ENCODE measurements at places on chromosomes 11 and 22.
A peak's percentile ranks its signal among the peaks of the same experiment; 100 is the strongest.

DNA sequence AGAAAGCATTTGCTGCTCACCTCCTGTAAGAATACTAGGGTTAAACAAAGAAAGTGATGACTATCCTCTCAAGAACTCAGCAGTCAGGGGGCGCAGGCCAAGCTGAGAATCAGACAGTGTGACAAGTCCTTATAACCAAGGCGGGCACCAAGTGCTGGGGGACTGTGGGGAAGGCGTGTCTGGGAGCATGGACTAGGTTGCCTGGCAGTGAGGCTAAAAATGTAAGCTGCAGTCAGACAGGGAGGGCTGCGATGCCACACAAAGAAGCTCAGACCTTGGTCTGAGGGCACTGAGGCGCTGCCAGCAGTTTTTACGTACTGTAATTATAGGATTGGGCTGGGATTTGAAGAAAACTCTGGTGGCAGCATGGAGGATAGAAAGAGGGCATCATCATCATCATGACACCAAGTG, 73.7 kb downstream of the FLI1 start:
- DNase-seq = no peak

GRCh38 chr22:31062566-31063230, 18.4 kb upstream of the SMTN start:
- DNase-seq = no peak

DNA sequence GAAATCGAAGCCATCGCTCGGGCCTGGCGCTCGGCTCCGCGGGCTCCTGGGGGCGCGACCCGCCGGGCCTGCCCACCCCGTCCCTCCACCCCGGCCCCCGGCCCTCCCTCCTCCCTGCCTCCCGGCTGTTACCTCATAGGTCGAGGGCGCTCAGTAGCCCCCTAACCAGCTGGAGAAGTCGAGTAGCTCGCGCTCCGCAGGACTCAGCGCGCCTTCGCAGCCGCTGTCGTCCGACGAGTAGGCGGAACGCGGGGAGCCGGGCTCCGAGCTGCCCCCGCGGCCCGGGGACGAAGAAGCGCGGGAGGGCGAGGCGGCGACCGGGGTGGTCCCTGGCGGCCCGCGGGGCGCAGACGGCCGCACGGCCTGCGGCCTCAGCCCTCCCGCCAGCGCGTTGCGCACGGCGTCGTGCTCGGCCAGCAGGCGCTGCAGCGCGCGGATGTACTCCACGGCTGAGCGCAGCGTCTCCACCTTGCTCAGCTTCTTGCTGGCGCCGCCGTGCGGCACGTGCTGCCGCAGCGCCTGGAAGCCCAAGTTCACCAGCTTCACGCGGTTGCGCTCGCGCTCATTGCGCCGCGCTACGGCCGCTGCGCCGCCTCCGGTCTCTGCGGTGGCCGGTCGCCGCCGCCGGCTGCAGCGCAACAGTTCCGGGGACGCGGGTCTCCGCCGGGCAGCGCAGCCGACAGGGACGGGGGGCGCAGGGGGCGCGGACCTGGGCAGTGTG, 627 bp downstream of the ASCL2 start:
- DNase-seq = peak; percentile 72

- DNase-seq = no peak
These were observed 80.0 kb downstream of the TP53I11 start for GRCh38 chr11:44870615-44871176.

DNA sequence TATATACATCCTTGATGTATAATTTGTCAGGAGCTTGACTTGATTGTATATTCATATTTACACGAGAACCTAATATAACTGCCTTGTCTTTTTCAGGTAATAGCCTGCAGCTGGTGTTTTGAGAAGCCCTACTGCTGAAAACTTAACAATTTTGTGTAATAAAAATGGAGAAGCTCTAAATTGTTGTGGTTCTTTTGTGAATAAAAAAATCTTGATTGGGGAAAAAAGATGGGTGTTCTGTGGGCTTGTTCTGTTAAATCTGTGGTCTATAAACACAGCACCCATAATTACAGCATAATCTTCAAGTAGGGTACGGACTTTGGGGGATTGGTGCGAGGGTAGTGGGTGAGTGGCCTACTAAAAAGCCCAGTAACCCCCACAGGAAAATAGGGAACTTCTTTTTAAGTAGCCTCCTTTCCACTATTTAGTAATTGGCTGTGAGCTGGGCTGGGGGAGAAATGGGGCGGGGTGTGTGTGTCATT, 7.5 kb downstream of the MALAT1 start:
- peak; percentile 55 for DNase-seq

DNA sequence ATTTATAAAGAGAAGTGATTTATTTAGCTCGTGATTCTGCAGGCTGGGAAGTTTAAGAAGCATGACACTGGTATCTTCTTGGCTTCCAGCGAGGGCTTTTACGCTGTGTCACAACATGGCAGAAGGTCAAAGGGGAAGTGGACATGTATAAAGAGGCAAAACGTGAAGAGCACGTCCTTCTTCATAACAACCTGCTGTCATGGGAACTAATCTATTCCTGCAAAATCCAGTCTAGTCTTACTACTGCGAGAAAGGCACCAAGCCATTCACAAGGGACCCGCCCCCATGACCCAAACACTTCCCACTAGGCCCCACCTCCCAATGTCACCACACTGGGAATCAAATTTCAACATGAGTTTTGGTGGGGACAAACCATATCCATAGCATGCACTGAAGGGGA, 58.3 kb downstream of the AMOTL1 start:
- DNase-seq = no peak

GRCh38 chr22:23555118-23555517, 25.0 kb downstream of the IGLL1 start:
- no peak for DNase-seq

- DNase-seq = no peak
These were observed 104.5 kb downstream of the FAT3 start for GRCh38 chr11:92329137-92329536.

GRCh38 chr11:110072930-110073329, 20.3 kb upstream of the ZC3H12C start:
- DNase-seq = no peak

GRCh38 chr11:130522284-130522961, 74.0 kb downstream of the ADAMTS15 start:
- peak; percentile 96 for DNase-seq

GRCh38 chr22:19636696-19637407, 77.5 kb upstream of the SEPTIN5 start:
- no peak for DNase-seq

- DNase-seq = no peak
These were observed 62.9 kb downstream of the MYEOV start for GRCh38 chr11:69356703-69357457.

GRCh38 chr22:39197578-39197977, 45.1 kb upstream of the CBX7 start:
- no peak for DNase-seq

GRCh38 chr22:28029201-28029948, 110.3 kb upstream of the PITPNB start:
- peak; percentile 80 for DNase-seq

DNA sequence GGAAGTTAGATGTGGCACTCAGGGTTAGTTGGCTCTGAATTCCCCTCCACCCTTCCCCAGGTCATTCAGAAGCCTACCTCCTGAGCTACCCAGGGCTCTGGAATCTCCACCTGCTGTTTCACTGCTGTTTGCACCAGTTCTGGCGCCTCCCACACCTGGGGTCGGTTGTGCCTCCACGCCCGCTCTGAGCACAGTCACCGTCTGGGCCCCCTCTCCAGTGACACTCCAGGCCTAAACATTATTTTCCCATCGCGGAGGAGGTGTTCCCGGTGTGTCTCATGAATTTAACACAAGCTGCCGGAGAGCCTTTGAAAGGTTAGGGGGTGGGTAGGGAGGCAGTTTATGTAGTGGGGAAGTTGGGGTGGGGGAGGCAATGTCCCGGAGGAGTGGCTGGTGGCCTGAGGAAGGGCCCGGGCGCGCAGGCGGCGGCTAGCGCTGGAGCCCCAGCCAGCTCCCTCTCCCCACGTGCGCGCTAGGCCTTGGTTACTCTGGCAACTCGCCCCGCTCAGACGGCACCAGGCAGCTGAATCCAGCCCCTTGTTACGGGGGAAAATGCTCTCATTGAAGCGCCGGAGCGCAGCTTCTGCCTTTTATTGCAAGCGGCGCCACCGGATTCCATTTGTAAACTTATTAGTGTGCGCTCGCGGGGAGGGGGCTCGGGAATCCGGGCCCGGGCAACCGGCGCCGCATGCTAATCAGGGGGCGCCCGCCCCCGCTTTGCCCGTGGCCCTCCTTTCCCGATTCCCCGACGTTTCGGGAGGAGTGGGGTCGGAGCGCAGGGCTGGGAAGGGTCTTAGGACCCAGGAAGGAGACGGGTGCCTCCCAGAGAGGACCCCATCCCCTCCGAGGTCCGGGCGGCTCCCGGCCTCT, 52.4 kb downstream of the GRIK4 start:
- peak; percentile 83 for DNase-seq

GRCh38 chr11:2193099-2193887, 21.7 kb upstream of the TH start:
- no peak for DNase-seq

GRCh38 chr22:30370641-30371230, 13.9 kb downstream of the CCDC157 start:
- no peak for DNase-seq

DNA sequence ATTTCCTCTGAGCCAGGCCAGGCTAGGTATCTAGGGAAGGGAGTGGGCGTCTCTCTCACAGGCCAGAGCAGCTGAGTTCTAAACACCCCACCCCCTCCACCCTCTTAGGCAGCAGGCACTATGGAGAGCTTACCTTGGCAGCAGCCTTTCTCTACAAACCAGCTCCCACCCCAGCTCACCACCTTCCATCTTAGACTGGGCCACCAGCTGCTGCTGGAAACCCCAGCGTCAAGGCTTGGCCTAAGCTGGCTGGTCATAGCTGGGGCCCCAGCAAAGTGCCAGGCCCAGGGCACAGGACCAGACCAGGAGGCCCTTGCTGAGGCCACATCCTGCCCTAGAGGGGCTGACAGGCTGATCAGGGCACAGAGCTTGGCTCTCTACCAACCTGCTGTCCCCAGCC, 20.2 kb downstream of the SLC22A12 start:
- peak; percentile 6 for DNase-seq

- DNase-seq = no peak
These were observed 129.4 kb upstream of the TMEM45B start for GRCh38 chr11:129686269-129686668.

DNA sequence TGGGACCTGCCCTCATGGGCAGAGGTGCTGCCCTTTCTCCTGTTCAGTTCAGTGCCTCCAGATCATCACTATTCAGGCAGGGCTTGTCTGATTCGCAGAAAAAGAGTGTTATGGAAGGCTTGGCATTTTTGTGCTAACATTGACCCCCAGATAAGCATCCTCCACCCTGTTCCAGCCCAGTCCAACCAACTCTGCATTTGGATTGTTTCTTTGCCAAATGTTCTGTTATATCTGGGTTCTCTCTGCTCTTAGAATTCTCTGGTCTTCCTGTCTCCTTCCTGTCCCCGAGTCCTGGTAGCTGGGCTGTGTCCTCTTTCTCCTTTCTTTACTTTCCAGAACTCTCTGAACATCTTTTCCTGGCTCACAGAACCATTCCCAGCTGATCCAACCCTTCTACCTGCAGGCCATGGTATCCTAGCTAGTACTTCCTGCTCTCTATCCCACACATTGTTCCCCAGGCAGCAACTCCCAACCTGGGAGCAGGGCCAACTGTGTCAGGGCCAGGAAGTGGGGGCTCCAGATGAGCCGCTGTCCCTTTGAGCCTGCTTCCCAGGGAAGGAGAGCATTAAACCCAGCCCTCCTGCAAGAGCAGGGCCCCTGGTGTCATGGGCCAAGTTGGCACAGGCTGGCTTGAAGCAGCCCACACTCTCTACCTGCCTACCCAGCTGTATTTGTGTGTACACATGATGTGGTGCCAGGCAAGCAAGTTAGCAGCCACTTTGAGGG, 280.7 kb upstream of the CADM1 start:
- peak; percentile 62 for DNase-seq

DNA sequence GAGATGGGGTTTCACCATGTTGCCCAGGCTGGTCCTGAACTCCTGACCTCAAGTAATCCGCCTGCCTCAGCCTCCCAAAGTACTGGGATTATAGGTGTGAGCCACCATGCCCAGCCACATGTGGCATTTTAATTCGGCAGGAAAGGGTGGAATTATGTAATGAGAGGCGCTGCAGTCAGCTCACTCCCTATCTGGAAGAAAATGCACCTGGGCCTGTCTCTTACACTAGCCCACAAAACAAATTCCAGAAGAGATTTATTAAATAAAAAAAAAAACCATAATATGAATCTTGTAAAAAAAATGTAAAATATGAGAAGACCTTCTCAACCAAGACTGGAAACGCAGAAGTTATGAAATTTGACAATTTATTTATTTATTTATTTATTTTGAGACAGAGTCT, 8.2 kb upstream of the KAT5 start:
- DNase-seq = no peak

DNA sequence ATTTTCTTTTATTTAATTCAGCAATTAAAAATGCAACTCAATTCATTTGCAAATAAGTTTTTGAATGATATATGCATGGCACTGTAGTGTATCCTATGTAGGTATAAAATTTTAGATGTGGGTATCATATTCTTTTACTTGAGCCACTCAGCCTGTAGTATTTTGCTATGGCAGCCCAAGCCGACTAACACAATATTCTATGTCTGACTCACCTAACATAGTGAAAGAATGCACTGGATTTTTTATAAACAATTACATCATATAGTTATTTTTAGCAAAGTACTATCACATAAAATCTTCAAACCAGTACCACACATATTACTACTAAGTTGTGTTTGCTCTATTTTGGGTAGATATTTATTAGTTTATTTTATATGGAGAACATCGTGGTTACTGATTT, 21.9 kb upstream of the GRIA4 start:
- DNase-seq = no peak

DNA sequence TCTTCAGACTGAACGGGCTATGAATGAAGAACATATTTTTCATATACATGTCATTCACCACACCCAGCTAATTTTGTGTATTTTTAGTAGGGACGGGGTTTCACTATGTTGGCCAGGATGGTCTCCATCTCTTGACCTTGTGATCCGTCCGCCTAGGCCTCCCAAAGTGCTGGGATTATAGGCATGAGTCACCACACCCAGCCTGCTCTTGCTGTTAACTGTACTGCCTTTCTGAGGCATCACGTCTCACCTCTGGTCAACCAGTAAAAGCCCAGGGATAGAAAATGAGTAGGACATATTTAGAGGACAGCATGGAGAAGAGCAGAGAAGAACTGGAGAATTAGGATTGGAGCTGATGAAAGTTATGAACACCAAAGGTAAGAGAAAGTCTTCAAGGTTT, 55.6 kb downstream of the APOL3 start:
- no peak for DNase-seq

GRCh38 chr22:33299245-33299956, 241.2 kb upstream of the SYN3 start:
- DNase-seq = no peak

DNA sequence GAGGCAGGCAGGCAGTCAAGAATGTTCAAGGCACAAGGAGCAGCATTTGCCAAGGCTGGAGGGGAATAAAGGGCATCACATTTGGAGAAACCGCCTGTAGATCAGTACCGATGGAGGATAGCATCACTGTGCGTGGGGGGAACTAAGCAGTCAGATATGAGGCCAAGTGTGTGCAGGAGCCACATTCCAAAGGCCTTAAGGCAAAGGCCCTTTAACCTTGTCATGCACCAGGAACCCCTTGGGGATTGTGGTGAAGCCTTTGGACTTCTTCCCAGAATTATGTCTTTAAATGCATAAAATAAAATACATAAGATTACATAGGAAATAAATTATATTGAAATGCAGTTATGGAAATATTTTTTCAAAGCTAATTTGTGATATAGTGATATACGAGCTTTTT, 532.1 kb downstream of the BUD13 start:
- DNase-seq = no peak

GRCh38 chr11:93054881-93055280, 85.4 kb downstream of the MTNR1B start:
- no peak for DNase-seq

- DNase-seq = no peak
These were observed 71.5 kb upstream of the BID start for GRCh38 chr22:17845790-17846189.

- DNase-seq = no peak
These were observed 41.6 kb downstream of the BDNF start for GRCh38 chr11:27658535-27659236.
